ENCODE measurements at places on chromosomes 3 and 15.

DNA sequence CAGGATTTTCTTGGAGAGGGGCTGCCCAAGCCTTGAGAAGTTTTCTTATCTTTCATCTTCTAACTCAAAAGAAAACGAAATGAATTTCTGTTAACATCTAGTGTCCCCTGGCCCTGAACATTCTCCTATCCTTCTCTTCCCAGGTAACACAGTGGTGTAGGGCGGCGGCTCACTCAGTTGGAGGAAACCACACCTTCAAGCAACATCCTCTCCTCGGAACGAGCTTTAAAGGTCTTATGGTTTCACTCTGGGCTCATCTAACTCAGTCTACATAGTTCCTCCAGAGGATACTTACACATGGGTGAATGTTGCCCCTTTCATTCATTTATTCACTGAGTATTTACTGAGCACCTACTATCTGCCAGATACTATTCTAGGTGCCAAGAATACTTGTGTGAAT lies 31.0 kb upstream of the KLHL6 start:
- no peak for DNase-seq

DNA sequence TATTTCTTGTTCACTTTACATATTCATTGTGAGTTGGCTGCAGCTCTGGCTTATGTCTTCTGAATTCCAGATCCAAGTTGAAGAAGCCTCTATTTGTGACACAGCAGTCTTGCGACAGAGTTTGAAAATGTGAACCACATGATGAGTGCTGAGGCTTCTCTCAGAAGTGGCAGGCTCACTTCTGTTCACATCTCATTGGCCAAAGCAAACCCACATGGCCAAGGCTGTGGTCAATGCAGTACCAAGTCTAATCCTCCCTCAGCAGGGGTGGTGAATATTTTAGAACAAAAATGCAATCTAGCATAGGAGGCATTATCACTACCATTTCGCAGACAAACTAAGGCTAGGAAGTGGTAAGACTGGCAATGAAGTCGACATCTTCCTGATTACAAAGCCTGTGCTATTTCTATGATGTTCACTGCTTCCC lies 45.2 kb downstream of the CDCP1 start:
- peak; percentile 61 for DNase-seq

- DNase-seq: no peak
These were observed 19.1 kb downstream of the KLHL6 start for GRCh38 chr3:183536238-183536880.

GRCh38 chr3:123480428-123480827 lies 31.5 kb upstream of the ADCY5 start:
- no peak for DNase-seq

- no peak for DNase-seq
These were observed 18.0 kb upstream of the POMGNT2 start for GRCh38 chr3:43123895-43124294.

Data from cardiac fibroblast (primary cell).